Osteocyte (in vitro differentiated cells): ENCODE measurements at places on chromosomes 16 and 17.
A peak's percentile ranks its signal among the peaks of the same experiment; 100 is the strongest.

DNA sequence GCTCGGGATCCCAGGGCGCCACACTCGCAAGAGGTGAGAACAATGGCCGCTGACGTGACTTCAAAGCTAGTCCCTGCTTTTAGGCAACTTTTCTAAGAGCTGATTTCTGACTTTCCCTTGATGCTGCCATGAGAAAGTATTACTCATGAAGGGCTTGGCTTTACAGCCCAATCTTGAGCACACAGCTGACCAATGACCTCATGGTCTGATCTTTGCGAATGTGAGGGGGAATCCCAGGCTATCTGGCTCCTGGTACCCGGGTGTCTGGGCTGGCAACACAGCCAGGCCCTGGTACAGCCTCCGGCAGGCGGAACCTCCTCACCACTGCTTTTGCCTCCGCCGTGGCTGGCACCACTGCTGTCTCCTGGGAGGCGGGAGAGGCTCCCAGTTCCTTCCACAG, 17.5 kb downstream of the NDUFAF8 start:
- DNase-seq: no peak

DNA sequence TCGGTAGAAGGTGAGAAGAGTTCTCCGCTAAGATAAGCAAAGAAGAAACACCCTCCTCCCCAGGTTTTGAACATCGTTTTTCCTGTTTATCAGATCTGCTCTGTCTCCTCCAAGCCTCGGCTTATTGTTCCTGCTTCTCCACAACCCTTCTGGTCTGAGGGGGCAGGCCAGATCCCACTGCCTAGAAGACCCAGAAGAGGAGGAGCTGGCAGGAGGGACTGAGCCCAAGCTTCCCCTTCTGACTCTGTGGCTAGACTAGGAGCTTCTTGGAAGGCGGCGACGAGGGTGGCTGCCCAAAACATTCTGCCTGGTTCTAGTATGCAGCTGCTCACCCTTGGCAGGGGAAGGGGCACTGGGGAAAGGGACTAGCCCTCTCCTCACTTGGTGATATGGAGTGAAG, 5.2 kb upstream of the HOXB5 start:
- no peak for DNase-seq

DNA sequence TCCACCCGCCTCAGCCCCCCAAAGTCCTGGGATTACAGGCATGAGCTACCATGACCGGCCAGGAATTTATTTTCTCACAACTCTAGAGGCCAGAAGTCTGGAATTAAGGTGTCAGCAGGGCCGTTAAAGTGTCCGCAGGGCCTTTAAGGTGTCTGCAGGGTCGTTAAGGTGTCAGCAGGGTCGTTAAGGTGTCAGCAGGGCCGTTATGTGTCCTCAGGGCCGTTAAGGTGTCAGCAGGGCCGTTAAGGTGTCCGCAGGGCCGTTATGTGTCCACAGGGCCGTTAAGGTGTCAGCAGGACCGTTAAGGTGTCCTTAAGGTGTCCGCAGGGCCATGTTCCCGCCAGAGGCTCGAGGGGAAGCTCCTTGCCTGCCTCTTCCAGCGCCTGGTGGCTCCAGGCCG, 125.2 kb downstream of the RAP1GAP2 start:
- no peak for DNase-seq

GRCh38 chr17:72465191-72466024, 344.6 kb downstream of the SOX9 start:
- peak; percentile 86 for DNase-seq

DNA sequence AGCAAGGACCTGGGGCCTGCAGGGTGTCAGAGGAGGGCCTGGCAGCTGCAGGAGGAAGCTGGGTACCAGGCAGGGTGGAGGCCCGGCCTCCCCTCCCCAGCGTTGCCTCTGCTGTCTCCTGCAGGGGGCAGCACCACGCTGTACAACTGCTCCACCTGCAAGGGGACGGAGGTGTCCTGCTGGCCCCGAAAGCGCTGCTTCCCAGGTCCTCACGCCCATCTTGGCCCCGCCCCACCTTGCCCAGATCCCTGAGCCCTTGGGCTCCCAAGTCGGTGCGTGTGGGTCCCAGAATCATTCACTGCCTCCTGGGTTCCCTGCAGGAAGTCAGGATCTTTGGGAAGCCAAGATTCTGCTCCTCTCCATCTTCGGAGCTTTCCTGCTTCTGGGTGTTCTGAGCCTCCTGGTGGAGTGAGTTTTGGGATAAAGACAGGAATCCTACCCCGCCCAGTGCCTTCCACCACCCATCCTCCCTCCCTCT, 1.2 kb downstream of the TMEM95 start:
- peak; percentile 91 for DNase-seq

- no peak for DNase-seq
Observed at GRCh38 chr16:75152635-75153034, 4.3 kb downstream of the ZFP1 start.

- no peak for DNase-seq
Observed at GRCh38 chr17:565521-565920, 149.1 kb downstream of the VPS53 start.

- no peak for DNase-seq
Observed at GRCh38 chr17:51630101-51630671, 369.8 kb downstream of the UTP18 start.

- no peak for DNase-seq
Observed at GRCh38 chr17:81364278-81365147, 30.7 kb upstream of the BAHCC1 start.

- DNase-seq: no peak
Observed at GRCh38 chr16:56549744-56550385, 15.0 kb upstream of the MT4 start.

- DNase-seq: no peak
Observed at GRCh38 chr17:77772899-77773358, 185.6 kb upstream of the TNRC6C start.

- no peak for DNase-seq
Observed at GRCh38 chr17:42000413-42001133, 16.7 kb downstream of the DNAJC7 start.
